ENCODE measurements at places on chromosomes 5 and 9.
A peak's percentile ranks its signal among the peaks of the same experiment; 100 is the strongest.

DNA sequence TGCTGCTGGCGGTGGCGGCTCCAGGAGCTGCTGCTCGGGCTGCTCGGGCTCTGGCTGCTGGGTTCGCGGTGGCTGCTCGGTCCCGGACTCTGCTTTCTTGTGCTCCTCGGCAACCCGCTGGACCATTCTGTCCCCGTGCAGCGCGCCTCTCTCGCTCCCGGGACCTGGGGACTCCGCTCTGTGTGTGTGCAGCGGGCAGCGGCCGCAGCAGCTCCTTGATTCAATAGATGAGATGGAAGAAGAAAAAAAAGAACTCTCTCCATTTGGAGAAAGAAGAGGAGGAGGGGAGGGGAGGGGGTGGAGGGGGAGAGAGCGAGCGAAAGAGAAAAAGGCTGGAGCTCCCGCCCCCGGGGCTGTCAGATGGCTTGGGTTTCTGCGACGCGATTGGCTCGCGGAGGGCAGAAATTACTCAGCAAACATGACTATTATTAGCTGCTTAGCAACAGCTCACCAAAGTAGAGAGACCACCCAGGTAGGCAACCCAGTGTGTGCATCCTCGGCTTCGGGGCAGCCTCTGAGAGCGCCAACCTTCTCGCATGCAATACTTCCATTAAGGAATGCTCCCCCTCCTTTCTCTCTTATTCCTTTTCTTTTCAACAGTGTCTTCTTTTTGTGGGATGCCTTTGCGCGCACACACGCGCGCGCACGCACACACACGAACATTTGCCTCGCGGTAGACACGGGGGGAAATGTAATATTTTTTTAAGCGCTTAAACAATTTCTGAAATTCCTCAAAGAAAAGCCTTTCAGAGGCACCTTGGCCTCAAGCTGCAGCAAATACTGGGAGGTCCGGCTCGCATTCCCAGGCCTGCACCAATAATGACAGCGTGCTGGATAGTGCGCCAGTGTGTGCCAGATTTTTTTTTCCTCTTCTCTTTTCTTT, 7.6 kb downstream of the PTCH1 start:
- peak; percentile 69 for DNase-seq

DNA sequence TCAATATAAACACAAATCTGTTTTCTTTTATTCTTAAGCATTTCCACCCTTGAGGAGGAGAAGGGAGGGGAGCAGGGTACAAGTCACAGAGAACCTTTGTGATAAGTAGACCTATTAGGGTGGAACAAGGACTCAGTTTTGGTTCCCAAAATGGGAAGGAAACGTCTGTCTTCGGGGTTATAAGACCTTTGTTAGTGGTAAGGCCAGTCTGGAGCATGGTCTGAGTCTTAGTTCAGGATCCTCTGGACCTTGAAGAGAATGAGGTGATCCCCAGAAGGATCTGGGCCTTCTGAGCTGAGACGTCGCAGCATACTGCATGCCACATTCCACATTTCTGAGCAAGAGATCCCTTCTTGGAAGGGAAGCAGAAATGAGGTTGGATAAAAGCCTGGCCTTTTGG, 37.2 kb downstream of the FAXDC2 start:
- no peak for DNase-seq

GRCh38 chr9:81234924-81235610, 454.3 kb downstream of the TLE1 start:
- no peak for DNase-seq

DNA sequence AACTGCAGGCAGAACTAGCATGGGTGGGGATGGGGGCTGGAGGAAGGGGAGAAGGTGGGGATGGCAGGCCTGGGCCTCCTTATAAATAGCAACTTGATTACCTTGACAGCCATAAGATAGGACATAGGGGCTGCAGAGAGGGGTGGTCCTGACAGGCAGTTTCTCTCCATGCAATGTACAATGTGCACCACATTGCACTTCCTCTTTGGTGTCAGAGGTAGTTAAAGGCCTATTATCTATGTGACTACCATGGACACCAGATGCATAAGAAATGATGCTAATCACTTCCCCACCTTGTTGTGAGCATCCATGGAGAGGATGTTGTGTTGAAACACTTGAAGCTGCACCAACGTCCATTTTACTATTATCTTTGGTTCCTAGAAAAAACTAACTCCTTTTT, 20.2 kb upstream of the SUB1 start:
- DNase-seq: no peak

- no peak for DNase-seq
Observed at GRCh38 chr9:89637787-89638186, 33.0 kb downstream of the GADD45G start.

- DNase-seq: no peak
Observed at GRCh38 chr5:59103303-59103702, 520.4 kb downstream of the RAB3C start.

Measured in HS-27A (cell line).